ENCODE measurements at places on chromosomes 6 and 20. TPM values are rescaled to one million over a fixed set of nuclear protein-coding genes. Genes with fewer than 3 reads are reported as not detected.
A peak's percentile ranks its signal among the peaks of the same experiment; 100 is the strongest.

GRCh38 chr6:150691463-150691862 is 91.8 kb downstream of the PLEKHG1 start:
- DNase-seq, result peak; percentile 78

GRCh38 chr6:149895833-149896271 is 2.1 kb downstream of the RAET1E start:
- no peak for DNase-seq

DNA sequence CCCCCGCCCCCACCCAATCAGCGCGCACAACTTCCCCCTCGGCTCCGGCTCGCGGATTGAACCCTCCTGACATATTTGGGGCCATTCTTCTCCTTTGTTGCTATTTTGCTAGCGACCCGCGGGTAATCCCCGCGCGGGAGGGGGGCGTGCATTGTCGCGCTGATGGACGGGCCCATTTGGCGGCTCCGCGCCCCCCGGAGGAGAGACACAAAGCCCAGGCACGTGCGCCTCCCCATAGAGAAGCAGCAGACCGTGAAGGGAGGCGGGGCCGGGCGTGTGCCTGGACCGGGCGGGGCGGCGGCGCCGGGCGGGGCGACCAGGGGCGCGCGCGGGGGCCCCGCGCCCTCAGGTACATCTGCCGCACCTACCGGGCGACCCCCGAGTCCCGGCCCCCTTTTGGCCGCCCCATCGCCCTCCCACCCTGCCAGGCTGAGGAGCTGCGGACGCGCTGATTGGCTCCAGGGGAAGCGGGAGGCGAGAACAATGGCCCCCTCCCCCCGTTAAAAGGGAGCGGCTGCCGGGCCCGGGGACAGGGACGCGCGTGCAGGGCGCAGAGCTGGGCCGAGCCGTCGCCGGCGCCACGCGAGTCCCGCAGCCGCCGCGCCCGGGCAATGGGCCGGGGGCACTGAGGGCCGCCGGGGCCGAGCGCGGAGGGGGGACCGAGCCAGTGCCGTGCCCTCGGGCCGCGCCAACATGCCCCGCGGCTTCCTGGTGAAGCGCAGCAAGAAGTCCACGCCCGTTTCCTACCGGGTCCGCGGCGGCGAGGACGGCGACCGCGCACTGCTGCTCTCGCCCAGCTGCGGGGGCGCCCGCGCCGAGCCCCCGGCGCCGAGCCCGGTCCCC is at the start of gene INSM1:
Gene INSM1, plus strand, starts transcription at position 530 of the 843 bp plus-strand sequence. Its CDS starts 164 bp downstream, at position 694.
- DNase-seq, result peak; percentile 23

The PSORS1C1 gene
- not detected for polyA plus RNA-seq

Data from B cell (primary cell).